Smooth muscle cell of the pulmonary artery (primary cell): ENCODE measurements at places on chromosomes 5 and 9. TPM values are rescaled to one million over a fixed set of nuclear protein-coding genes. Genes with fewer than 3 reads are reported as not detected.

The WWC1 gene
- 0.99 and 5.0 TPM in 2 replicates for total RNA-seq

The PDCD1LG2 gene
- 9.1 and 22.8 TPM in 2 replicates for total RNA-seq

The GLRA1 gene
- total RNA-seq: not detected in 2 replicates

The HTR1A gene
- not detected in 2 replicates for total RNA-seq

The ANKRD55 gene
- total RNA-seq: not detected in 2 replicates

The MUSK gene
- 0.10 and 0.20 TPM in 2 replicates for total RNA-seq

The HSPB3 gene
- 0.85 and 0.86 TPM in 2 replicates for total RNA-seq

The COL15A1 gene
- 77.7 and 229 TPM in 2 replicates for total RNA-seq

The LCN2 gene
- not detected in 2 replicates for total RNA-seq

The TNFSF15 gene
- total RNA-seq: 0.03 and 13.4 TPM in 2 replicates

The XRCC4 gene
- total RNA-seq: 14.1 and 22.6 TPM in 2 replicates

The SPOCK1 gene
- total RNA-seq: 305 and 1,070 TPM in 2 replicates

The EGFLAM gene
- total RNA-seq: 2.9 and 13.8 TPM in 2 replicates

The GFPT2 gene
- 12.2 and 23.0 TPM in 2 replicates for total RNA-seq

The PGM5 gene
- 16.3 and 33.3 TPM in 2 replicates for total RNA-seq

The FOXI1 gene
- not detected in 2 replicates for total RNA-seq

The C8G gene
- 0.72 and 0.79 TPM in 2 replicates for total RNA-seq

The CDX1 gene
- total RNA-seq: 0.17 and 0.91 TPM in 2 replicates

The SHISAL2B gene
- not detected in 2 replicates for total RNA-seq

The CLTA gene
- total RNA-seq: 158 and 167 TPM in 2 replicates

The CRB2 gene
- not detected in 2 replicates for total RNA-seq

The DMAC1 gene
- 4.5 and 5.7 TPM in 2 replicates for total RNA-seq

The KIAA0825 gene
- total RNA-seq: 3.1 and 3.8 TPM in 2 replicates

The PARP8 gene
- 21.5 and 31.8 TPM in 2 replicates for total RNA-seq

The PIP5K1B gene
- total RNA-seq: 0.03 and 0.13 TPM in 2 replicates

The FBP2 gene
- not detected in 2 replicates for total RNA-seq

The BARHL1 gene
- not detected in 2 replicates for total RNA-seq

The MCIDAS gene
- not detected in 2 replicates for total RNA-seq

The GABRB2 gene
- total RNA-seq: not detected in 2 replicates

The FAM78A gene
- 0.69 and 0.85 TPM in 2 replicates for total RNA-seq
